Hematopoietic multipotent progenitor cell (in vitro differentiated cells): ENCODE measurements at places on chromosomes 2 and 18.

DNA sequence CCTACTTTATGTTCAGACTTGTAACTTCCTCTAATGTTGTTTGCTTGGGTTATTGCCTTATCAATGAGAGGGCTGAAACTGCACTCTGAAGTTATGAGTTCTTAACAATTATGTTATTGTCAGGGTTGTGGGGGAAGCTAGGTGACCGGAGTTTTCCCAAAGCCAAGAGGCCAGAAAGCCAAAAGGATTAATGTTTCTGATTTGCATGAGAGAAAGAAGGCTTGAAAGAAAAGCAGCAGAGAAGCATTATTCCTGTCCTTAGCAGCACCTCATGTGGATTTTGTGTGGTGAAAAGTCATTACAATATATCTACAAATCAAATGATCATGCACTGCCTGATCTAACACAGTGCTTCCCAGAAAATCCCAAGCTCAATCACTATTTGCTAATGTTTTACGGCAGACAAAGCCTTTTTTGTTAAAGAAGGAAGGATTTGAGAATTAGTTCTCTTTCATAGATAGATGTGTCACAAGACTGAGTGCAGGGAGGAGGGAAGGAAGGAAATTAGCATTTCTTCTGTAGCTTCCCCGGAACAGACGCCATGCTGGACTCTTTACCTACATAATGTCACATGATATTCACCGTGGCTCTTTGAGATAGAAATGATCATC is 203.2 kb downstream of the ALK start:
- DNase-seq: no peak

DNA sequence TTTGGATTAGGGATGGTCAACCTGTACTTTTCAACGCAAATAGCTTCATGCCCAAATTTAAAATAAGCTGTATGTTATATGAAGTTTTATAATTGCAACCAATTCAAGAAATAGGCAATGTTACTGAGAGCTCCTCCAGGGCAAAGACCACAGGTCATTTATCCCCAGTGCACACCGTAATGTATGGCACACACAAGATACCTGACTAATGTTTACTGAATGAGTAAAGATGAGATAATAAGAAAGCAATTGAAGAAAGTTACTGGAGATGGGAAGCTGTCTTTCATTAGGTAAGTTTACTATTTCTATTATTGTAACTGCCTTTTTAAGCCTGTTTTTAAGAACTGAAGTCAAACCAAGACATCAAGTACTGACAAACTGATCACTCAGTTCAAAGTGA is 184.5 kb upstream of the VRK2 start:
- DNase-seq: no peak

DNA sequence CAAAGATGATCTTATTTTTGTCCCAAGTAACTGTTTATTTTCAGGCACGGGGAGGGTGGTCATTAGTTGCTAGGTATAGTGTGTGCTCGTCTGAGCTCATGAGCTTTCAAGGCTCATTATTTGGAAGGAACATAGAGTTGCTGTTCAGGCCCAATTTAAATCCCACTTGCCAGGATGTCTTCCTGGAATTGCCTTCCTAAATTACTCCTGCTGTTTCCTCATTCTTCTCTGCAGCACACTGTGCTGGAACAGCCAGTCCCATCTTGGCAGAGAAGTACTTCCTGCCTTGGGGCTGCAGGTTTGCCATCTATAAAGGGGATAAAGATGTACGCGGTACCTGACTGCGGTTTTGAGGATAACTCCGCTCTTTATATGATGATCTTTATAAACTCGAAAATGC is 37.3 kb downstream of the GREB1 start:
- DNase-seq: no peak

- no peak for DNase-seq
Observed at GRCh38 chr2:12207491-12207890, 461.1 kb downstream of the LPIN1 start.

DNA sequence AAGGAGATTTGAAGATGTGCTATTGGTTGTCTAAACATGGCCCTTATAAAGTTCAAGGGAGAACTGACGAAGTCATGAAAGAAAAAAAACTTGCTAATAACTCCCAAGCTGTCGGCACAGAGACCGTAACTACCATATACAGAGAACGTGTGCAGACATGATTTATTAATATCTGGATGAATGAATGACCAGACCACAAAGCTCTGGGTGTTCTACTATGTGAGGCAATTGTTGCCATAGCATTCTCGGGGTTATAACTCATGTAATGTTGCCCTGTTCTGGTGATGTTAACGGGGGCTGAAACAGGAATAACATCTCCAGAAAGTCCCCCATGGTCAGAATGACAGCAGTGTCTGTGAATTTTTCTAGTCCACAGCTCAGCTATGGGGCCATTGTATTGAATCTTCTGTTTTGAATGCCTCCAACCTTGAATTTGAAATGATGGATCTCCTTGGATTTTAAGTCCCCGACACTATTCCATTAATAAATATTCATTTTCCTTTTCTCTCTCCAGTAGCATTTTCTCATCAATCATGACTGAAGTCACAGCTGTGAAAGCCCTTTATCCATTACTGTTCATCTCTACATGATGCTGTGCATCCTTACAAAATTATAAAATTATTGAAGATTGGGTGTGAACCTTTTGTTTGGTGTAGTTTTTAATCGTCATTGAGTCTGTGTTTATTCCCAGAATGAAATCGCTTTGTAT is 483.4 kb upstream of the KLHL29 start:
- no peak for DNase-seq

DNA sequence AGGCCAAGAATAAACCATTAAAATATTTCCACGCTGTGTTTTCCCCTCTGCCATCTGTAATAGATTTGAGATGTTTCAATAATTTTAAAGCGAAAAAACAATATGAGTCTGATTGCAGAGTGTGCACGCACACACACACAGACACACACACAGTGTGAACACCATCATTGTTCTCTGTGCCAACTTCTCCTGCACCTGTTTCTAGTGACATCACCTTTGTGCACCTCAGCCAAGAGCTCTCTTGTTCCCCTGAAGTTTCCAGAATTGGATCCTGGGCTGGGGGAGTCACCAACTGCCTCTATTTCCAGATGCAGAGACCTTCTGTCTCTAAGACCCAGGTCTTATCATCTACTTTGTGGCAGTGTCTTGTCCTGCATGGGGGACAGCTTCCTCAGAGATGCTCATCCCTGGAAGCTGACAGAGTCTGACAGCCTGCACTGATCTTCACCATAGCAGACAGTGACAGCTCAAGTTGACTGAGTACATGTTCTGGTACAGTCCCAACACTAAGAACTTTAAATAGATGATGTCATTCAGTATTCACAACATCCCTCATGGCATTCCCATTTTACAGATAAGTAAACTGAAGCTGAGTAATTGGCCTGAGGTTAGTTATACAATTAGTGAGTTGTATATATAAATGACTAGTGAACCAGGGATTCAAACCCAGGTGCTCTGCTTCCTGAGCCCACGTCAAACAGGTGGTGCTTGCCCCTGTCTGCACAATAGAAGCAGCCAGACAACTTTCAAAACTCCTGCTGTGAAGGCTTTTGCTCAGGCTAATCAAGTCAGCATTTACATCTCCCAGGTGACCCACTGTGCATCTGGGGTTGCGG is 39.4 kb downstream of the ACOXL start:
- DNase-seq: no peak

GRCh38 chr2:222039821-222040220 is 259.0 kb downstream of the PAX3 start:
- no peak for DNase-seq

DNA sequence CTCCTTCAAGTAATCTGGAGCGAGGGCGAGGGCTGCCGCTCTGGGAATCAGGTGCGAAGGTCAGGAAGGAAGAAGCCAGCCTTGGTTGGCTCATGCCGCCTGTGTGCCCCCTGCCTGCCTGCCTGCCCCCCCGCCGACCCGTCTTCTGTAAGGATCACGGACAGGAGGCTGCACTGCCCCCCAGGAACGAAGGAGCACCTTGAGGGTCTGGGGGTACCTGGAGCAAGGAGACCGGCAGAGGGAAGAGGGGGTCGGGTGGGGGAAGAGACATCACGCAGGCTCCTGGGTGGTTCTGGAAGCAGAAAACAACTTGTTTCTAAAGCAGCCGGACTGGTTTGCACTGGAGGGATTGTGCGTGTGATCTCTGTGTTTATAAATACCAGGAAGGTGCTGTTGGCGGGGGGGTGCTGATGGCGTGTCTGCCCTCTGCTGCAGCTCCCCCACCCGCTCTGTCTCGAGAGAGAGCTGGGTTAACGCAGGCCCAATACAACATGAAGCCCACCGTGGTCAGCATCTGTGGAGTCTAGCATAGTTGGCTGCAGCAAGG is 1.7 kb downstream of the FOSL2 start:
- no peak for DNase-seq

- DNase-seq: no peak
Observed at GRCh38 chr2:215554689-215555498, 119.0 kb upstream of the FN1 start.

- DNase-seq: no peak
Observed at GRCh38 chr2:95001051-95001562, 24.4 kb upstream of the MAL start.

GRCh38 chr2:136322428-136322827 is 204.5 kb upstream of the CXCR4 start:
- DNase-seq: peak; percentile 76

GRCh38 chr2:200716386-200716785 is 95.3 kb upstream of the BZW1 start:
- DNase-seq: no peak

- no peak for DNase-seq
Observed at GRCh38 chr2:171909266-171909665, 13.0 kb upstream of the HAT1 start.

DNA sequence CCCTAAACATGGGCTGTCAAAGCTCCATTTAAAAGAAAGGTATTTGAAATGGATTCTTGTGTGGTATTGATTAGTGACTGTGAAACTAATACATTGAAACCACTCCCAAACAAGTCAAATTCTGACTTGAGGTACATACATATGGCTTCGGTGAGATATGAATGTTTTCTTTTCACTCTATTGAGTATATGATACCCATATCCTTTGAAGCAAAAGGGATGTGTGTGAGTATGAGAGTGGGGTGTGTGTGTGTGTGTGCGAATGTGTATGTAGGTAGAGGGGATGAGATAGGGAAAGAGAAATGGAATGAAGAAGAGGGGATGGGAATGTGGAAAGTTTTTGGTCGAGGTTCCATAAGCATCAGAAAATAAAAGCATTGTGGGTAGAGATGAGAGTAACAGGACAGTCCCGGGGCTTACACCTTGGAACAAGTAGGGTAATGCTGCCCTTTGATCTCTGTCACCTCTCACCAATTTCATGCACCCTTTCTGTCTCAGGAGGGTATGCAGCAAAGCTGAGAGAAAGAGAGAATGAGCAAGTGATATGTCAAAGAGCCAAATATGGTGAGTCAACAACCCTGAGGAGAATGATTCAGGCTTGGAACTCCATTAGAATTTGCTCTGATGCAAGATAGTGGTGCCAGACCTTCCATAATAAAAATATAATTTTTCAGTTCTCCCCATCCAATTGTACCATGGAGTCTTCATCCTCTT is 64.0 kb upstream of the ZEB2 start:
- DNase-seq: no peak

GRCh38 chr2:109463891-109464290 is 149.9 kb downstream of the SEPTIN10 start:
- no peak for DNase-seq

DNA sequence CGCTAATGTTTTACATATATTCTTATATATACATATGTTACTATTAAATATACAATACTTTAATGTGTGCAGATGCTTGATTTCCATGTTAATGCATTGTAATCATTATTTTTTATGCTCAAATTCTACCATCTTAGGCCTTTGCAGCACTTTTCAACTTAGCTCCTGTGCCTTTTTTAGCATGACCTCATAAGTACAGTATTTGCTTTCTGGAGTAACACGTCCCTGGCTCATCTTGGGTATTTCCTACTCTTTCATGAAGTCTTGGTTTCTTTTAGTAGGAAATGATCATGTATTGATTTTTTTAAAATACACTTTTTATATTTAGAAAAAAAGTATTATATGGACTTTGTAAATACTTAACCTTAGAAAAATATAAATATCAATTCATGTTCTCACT is 36.5 kb downstream of the CAB39 start:
- no peak for DNase-seq

DNA sequence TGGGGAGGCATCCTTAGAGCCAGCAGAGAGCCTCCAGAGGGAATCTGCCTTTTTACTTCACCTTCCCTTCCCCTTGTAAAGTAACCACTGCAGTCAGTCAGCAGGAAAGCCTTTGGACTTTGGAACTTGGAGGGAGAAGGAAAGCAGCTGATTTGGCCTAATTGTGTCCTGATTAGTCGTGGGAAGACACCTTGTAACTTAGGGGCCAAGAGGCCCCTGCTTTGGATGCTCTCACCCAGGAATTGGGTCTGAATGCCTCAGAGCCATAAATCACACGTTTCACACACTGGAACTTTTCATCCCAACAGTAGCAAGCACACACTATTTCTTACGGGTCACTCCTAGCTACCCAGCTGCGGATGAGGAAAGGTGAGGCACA is 81.0 kb upstream of the PPM1B start:
- no peak for DNase-seq

GRCh38 chr2:98777076-98777475 is 46.1 kb upstream of the MGAT4A start:
- DNase-seq: no peak

DNA sequence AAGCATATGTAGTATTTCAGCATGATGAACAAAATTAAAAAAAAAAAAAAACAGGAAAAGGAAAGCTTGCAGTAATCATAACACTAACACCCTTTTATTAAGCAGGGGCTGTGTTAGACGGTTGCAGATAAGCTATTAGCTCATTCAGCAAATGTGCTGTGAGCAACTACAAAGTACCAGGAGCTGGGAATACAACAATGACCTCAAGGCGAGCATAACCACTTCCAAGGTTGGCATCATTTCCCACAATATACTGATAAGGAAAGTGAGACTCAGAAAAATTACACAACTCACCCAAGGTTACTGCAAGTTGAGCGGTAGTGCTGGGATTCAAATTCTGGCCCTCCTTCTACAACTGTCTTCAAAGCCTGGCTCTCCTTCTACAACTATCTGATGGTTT is 38.2 kb upstream of the ACTR3 start:
- DNase-seq: no peak

DNA sequence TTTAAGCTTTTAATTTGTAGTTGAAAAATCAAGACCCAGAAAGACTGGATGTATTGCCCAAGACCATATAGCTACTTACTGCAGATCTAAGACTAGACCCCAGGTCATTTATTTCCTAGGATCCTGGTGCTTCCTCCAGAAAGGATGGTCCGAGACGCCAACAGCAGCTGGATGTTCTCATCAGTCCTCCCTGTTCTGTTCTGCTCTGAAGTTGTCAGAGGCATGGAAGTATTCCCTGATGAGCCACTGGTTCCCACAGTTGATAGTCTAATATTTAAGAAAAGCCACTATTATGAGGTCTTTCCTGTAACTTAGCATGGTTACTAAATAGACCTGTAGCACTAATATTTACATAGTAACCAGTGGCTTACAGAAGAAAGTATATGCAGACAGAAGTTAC is 393.5 kb downstream of the MTX2 start:
- DNase-seq: no peak
